Activated CD8-positive, alpha-beta memory T cell treated with anti-CD3 and anti-CD28 coated beads, Interleukin-2, amount 10 ng/mL, durations not matched to agents 7 days and 5 days (primary cell): ENCODE measurements at places on chromosomes 3 and 15.

DNA sequence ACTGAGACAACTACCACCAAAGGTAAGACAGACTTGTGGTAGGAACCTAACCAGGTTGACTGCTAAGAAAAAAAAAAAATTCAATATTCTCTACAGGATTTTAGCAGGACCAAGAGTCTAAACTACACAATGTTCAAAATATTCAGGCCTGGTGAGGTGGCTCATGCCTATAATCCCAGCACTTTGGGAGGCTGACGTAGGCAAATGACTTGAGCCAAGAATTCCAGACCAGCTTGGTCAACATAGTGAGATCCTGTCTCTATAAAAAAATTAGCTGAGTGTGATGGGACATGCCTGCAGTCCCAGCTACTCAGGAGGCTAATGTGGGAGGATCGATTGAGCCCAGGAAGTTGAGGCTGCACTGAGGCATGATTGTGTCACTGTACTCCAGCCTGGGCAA is 341.6 kb upstream of the WNT5A start:
- DNase-seq = no peak
- H3K36me3 ChIP-seq = no peaks in the 10 kb centered on the region
- no peaks in the 10 kb centered on the region for H3K27me3 ChIP-seq
- H3K27ac ChIP-seq = no peak overlapping the region
- no peaks in the 10 kb centered on the region for H3K4me1 ChIP-seq

DNA sequence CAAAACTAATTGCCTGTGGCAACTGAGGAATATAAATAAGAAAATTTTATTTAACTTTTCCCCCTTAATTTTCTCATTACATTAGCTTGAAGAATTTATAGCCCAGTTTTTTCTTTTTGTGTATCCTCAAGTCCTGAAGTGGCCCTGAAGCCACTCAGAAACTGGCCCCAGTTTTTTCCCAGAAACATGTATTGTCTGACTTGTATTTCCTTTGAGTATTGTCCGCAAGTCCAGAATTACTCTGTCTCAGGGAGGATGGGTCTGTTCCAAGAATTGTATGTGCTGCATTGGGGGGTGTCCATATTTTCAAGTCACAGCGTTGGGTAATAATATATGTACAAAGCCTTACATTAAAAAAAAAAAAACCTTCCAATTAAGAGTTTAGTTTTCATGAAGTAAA is 149.7 kb upstream of the IL12A start:
- H3K36me3 ChIP-seq = no peaks in the 10 kb centered on the region
- DNase-seq = no peak
- H3K4me3 ChIP-seq = no peak overlapping the region
- H3K27me3 ChIP-seq = peaks cover 41% of the 10 kb centered on the region
- H3K27ac ChIP-seq = no peak overlapping the region

DNA sequence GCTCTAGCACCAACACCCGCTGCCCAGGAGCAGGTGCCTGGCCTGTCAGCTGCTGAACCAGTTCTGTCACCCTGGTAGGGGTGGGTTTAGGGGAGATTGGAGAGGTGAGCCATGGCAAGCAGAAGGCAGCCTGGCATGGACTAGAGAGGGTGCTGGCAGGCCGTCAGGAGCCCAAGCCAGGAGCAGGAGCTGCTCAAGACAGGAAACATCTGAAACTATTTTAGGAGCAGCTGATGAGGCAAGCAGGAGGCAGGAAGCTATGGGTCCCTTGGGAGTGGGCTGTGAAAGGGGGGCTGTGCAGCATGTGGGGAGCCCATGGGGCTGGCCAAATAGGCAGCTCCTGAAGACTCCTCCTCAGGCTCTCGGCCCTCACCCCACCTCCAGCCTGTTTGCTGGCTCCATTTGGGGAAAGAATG is 2.3 kb downstream of the INKA1 start:
- H3K27ac ChIP-seq = no peak overlapping the region
- no peak for DNase-seq
- H3K36me3 ChIP-seq = peaks cover 9% of the 10 kb centered on the region
- peaks cover 11% of the 10 kb centered on the region for H3K27me3 ChIP-seq
- H3K4me3 ChIP-seq = no peak overlapping the region

- no peaks in the 10 kb centered on the region for H3K27me3 ChIP-seq
- no peak overlapping the region for H3K27ac ChIP-seq
- H3K4me1 ChIP-seq = no peaks in the 10 kb centered on the region
- H3K4me3 ChIP-seq = no peak overlapping the region
- DNase-seq = no peak
Observed at GRCh38 chr15:89829161-89829560, 14.5 kb upstream of the ANPEP start.

- H3K27ac ChIP-seq = no peak overlapping the region
- no peak for DNase-seq
- no peaks in the 10 kb centered on the region for H3K4me1 ChIP-seq
- no peak overlapping the region for H3K4me3 ChIP-seq
- no peaks in the 10 kb centered on the region for H3K36me3 ChIP-seq
Observed at GRCh38 chr3:71241981-71242560, 341.5 kb downstream of the FOXP1 start.

- H3K27me3 ChIP-seq = no peaks in the 10 kb centered on the region
- H3K27ac ChIP-seq = no peak overlapping the region
- no peak for DNase-seq
- no peaks in the 10 kb centered on the region for H3K36me3 ChIP-seq
- H3K4me3 ChIP-seq = no peak overlapping the region
- peaks cover 13% of the 10 kb centered on the region for H3K4me1 ChIP-seq
Observed at GRCh38 chr15:77547801-77548588, 84.7 kb downstream of the LINGO1 start.

DNA sequence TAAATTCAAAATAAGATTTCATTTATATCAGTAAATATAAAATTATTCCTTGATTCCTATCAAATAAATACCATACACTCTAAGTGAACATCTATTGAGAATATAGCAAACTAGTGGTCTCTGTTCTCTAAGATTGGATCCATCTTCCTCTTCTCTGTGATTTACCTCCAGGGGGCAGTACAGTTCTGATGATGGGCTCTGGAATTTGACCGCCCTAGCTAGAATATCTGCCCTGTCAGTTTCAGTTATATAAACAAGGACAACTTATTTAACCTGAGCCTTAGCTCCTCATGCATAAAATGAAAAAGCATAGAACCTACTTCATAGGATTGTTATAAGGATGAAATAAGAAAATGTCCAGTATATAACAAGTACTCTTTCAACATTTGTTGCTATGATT is 171.1 kb upstream of the CCDC54 start:
- H3K4me3 ChIP-seq = no peak overlapping the region
- H3K36me3 ChIP-seq = no peaks in the 10 kb centered on the region
- H3K4me1 ChIP-seq = peaks cover 5% of the 10 kb centered on the region
- H3K27me3 ChIP-seq = peaks cover 46% of the 10 kb centered on the region

- no peak for DNase-seq
- peaks cover 47% of the 10 kb centered on the region for H3K27me3 ChIP-seq
- peaks cover 8% of the 10 kb centered on the region for H3K4me1 ChIP-seq
- H3K4me3 ChIP-seq = no peak overlapping the region
- no peak overlapping the region for H3K27ac ChIP-seq
- no peaks in the 10 kb centered on the region for H3K36me3 ChIP-seq
Observed at GRCh38 chr3:122936335-122936734, 91.2 kb downstream of the SEMA5B start.

DNA sequence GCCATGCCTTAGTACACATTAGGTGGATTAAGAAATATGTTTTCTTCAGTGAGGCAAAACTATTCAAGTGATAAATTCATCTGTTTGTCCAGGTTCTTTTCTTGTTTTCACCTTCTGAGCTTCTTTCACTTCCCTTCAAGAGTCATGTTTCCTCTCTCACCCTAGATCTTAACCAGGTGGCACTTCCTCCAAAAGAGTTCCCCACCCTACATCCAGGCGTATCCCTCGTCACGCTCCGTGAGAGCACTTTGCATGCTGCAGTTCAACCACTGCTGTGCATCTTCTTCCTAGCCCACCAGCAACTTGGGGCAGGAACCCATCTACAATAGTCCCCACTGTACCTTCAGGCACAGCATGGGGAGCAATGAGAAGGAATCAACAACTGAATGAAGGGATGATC is 28.9 kb downstream of the OSBPL10 start:
- DNase-seq = no peak
- peaks cover 3% of the 10 kb centered on the region for H3K36me3 ChIP-seq

DNA sequence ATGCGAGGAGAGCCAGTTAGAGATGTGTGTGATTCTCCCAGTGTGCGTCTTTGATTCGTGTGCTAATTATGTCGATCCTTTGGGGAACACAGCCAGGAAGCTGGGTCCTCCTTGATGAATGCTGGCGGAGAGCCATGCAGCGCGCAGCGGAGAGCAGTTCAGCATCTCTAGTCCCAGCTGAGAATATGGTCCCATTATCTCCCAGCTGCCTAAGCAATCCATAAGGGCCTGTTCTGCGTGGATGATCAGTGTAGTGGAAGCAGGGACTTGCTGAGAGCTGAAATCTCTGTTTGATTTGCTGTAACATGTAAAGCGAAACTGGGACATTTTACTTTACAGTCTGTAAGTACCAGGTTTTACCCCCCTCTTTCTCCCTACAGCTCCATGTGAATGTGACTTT is 412.7 kb downstream of the CNTN4 start:
- H3K4me3 ChIP-seq = no peak overlapping the region
- H3K27me3 ChIP-seq = no peaks in the 10 kb centered on the region
- H3K4me1 ChIP-seq = no peaks in the 10 kb centered on the region
- no peaks in the 10 kb centered on the region for H3K36me3 ChIP-seq

DNA sequence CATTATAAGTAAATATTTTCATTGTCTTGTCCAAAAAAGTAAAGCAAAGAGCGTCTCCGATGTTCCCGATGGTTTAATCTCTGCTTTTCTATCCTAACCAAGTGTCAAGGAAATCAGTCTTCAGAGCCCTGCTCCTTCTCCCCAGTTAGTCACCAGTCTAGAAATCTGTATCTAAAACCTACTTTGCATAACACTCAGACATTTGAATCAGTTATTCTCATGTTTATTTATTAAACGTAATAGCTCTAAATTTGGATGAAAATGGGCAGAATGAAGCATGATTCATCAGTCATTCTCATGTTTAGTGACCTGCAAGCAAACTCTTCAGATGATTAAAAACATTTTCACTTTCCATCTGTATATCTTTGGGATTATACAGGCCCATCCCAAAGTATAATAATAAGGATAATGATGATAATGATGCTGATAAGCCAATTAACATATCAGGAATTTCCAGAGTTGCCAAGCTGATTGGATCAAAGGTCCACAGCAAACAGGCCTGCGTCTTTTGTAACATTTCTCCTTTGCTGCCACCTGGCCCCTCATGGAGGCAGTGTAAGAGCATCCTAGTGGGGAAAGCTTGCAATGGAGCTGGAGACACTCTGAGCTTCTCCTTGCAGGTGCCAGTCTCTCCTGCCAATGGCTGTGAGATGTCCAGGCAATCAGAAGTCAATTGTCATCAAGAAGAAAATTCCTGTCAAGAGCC is 273.9 kb downstream of the IGSF11 start:
- H3K36me3 ChIP-seq = no peaks in the 10 kb centered on the region
- no peak overlapping the region for H3K4me3 ChIP-seq
- H3K27me3 ChIP-seq = no peaks in the 10 kb centered on the region
- no peak for DNase-seq

DNA sequence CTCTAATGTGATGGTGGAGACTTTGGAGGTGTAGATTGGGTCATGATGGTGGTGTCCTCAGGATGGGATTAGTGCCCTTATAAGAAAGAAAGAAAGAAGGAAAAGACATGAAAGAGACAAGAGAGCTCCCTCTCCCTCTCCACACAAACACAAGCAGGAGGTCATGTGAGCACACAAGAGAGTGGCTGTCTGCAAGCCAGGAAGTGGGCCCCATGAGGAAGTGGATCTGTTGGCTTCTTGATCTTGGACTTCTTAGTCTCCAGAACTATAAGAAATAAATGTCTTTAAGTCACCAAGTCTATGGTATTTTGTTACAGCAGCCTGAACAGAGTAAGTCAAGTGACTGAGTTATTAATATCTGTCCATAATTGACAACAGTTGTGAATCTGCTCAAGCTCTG is 17.1 kb downstream of the IQCB1 start:
- peak overlapping the region; percentile 10 for H3K27ac ChIP-seq
- no peak for DNase-seq
- H3K36me3 ChIP-seq = peaks cover 82% of the 10 kb centered on the region

DNA sequence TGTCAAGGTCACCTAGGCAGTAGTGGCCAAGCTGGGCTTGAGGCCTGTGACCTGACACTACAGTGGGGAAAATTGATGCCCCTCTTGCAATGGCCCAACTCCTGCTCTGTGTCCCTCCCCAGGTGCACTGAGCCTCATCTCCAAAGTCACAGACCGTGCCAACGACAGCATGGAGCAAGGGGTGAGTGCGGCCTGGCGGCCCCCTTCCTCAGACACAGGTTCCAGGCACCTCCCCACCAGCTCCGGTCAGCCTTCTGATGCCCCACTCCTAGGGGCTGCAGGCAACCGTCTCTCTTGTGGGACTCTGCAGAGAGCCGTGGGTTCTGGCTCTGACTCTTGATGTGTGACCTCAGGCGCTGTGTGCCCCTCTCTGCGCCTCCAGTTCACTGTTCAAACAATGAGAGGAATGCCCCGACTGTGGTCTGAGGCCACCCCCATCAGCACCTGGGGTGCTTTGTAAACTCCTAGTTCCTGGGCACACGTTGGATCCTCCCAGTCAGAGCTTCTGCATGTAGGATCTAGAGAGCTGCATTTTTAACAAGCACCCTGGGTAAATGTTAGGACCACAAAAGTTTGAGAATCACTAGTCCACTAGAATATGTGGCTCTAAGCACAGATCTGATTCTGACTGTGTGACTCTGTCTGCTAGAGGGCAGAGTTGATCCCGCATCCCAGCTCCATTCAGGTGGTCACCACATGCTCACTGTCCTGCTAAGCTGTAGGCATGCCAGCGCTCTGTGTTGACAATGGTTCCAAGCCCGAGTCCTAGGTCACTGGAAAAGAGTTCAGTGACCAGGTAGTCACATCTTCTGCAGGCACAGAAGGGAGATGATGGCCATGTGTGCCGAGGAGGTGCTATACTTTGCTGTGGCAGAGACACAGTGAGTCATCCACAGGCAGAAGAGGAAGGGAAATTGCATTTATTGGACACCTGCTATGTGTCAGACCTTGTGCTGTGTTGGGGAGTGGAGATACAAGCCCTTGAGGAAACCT is 46.2 kb upstream of the NR2C2 start:
- H3K27me3 ChIP-seq = peaks cover 24% of the 10 kb centered on the region
- no peak for DNase-seq
- H3K4me1 ChIP-seq = peaks cover 4% of the 10 kb centered on the region
- no peak overlapping the region for H3K4me3 ChIP-seq
- no peaks in the 10 kb centered on the region for H3K36me3 ChIP-seq

DNA sequence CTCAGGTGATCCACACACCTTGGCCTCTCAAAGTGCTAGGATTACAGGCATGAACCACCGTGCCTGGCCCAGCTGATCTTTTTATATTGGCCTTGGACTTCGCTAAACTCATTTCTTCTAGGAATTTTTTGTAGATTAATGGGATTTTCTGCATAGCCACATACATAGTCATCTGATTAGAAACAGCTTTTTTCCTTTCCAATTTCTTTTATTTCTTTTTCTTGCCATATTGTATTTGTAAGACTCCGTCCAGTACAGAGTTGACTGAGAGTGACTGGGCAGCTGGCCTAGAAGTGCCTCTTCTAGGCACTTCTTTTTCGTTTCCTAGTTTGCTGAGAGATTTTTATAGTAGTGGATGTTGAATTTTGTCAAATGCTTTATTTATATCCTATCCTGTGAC is 37.4 kb downstream of the ARIH1 start:
- H3K4me1 ChIP-seq = peaks cover 17% of the 10 kb centered on the region
- H3K27ac ChIP-seq = no peak overlapping the region
- DNase-seq = no peak

- no peaks in the 10 kb centered on the region for H3K36me3 ChIP-seq
- DNase-seq = no peak
- no peak overlapping the region for H3K4me3 ChIP-seq
- H3K4me1 ChIP-seq = peaks cover 3% of the 10 kb centered on the region
- H3K27me3 ChIP-seq = peaks cover 17% of the 10 kb centered on the region
- no peak overlapping the region for H3K27ac ChIP-seq
Observed at GRCh38 chr3:42756681-42757213, 16.3 kb downstream of the CCDC13 start.
